Stimulated activated CD8-positive, alpha-beta memory T cell treated with anti-CD3 and anti-CD28 coated beads, Interleukin-4, amount 100 ng/mL, for 48 hours (primary cell): ENCODE measurements at places on chromosomes 4 and X.

DNA sequence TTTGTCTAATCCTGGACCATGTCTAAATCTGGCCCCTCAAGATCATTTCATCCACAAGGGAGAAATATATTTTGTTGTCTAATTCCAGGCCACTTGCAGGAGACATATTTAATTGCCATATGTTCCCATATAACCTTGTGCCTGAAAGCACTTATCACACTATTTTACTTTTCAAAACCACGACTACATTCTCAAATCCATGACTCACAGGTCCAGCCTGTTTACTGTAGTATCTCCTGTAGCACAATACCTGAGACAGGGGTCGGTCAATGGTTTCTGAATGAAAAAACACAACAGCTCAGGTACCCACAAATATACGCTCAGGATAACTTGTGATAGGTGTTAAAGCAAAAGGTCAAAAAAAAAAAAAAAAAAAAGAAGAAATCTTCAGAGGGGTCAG lies 60.9 kb downstream of the SEC24D start:
- DNase-seq = no peak

- no peak for DNase-seq
These were observed 76.8 kb upstream of the GC start for GRCh38 chr4:71860643-71861042.

- no peak for DNase-seq
These were observed 45.5 kb upstream of the CD99 start for GRCh38 chrX:2645563-2645962.

- DNase-seq = no peak
These were observed 123.5 kb upstream of the JADE1 start for GRCh38 chr4:128686032-128686465.

DNA sequence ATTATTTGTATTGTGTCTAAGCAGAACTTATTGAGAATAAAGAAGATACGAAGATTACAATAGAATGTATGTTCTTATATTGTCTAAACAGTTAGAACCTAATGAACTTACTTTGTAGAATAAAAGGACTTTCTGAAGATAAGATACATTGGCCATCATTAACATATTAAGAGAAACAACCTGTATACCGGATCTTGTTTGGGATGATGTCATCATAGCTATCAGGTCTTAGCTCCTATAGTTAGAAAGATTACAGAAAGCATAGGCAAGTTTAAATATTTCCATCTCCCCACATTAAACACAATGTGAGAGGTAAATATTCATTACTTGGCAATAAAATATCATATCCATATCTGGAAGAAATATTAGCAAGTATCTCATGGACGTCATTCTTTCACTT lies 282.3 kb downstream of the PACRGL start:
- DNase-seq = no peak

GRCh38 chrX:22110729-22111494 lies 78.8 kb downstream of the PHEX start:
- no peak for DNase-seq

DNA sequence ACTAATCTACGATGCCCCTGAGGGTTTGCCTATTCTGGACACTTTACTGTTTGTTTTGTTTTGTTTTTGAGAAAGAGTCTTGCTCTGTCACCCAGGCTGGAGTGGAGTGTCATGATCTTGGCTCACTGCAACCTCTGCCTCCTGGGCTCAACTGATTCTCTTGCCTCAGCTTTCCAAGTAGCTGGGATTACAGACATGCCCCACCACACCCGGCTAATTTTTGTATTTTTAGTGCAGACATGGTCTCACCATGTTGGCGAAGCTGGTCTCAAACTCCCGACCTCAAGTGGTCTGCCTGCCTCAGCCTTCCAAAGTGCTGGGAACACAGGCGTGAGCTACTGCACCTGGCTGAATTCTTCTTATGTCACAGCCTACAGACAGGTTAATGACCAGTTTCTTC lies 70.7 kb downstream of the MFAP3L start:
- no peak for DNase-seq

- no peak for DNase-seq
These were observed 275.9 kb downstream of the ARHGAP10 start for GRCh38 chr4:148007792-148008191.

- DNase-seq = no peak
These were observed 1460.6 kb upstream of the PCDH7 start for GRCh38 chr4:29259556-29259955.

- DNase-seq = no peak
These were observed 3.5 kb upstream of the FGFR3 start for GRCh38 chr4:1789552-1789951.

GRCh38 chrX:129559783-129560182 lies 19.7 kb downstream of the OCRL start:
- DNase-seq = no peak

GRCh38 chrX:71221145-71221544 lies 1.9 kb upstream of the GJB1 start:
- no peak for DNase-seq

GRCh38 chrX:71935476-71935875 lies 24.8 kb downstream of the NHSL2 start:
- no peak for DNase-seq

- DNase-seq = no peak
These were observed 53.3 kb downstream of the TEX13A start for GRCh38 chrX:105167233-105167632.
